WERI-Rb-1 (cell line): ENCODE measurements at places on chromosomes 3 and 15.
A peak's percentile ranks its signal among the peaks of the same experiment; 100 is the strongest.

- no peak for DNase-seq
Observed at GRCh38 chr3:100195375-100195774, 65.4 kb upstream of the TBC1D23 start.

DNA sequence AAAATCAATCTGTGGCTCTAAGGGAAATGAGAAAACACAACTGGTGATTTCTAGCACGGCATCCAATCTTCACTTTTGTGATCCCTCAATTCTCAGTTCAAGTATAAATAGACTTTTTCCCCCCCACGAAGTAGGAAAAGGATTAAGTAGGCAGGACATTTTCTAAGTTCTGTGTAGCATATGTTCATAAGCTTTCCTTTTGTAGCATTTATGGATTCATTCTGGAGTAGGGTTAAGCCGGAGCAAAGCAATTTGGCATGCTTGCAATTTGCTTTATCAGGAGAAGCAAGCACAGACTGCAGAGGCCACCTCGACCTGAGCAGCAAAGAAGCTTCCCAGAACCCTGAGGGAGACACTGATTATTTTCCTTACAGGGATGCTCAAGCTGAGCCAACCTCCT is 66.3 kb downstream of the FHIT start:
- DNase-seq, result no peak

GRCh38 chr3:127020543-127020942 is 37.6 kb downstream of the PLXNA1 start:
- no peak for DNase-seq

GRCh38 chr3:127959873-127960272 is 44.8 kb downstream of the KBTBD12 start:
- DNase-seq, result peak; percentile 81

DNA sequence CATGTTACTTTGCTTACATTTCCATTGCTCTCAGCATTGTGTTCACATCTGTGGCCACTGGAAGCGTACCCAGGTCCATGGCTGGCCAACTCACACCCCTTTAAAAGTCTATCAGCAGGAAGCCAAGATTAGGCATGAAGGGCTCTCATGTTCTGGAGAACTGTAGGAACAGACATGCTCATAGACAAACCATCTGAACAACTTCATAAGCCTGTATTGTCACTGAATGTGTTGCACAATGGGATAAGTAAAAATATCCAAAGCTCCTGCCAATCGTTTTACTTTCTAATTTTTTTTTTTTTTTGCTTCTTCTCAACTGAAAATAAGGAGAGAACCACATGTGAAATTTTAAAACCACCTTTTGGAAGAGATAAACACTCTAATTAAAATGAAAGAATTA is 6.4 kb downstream of the RPLP1 start:
- DNase-seq, result no peak
